ENCODE measurements at places on chromosomes 2 and 18.

DNA sequence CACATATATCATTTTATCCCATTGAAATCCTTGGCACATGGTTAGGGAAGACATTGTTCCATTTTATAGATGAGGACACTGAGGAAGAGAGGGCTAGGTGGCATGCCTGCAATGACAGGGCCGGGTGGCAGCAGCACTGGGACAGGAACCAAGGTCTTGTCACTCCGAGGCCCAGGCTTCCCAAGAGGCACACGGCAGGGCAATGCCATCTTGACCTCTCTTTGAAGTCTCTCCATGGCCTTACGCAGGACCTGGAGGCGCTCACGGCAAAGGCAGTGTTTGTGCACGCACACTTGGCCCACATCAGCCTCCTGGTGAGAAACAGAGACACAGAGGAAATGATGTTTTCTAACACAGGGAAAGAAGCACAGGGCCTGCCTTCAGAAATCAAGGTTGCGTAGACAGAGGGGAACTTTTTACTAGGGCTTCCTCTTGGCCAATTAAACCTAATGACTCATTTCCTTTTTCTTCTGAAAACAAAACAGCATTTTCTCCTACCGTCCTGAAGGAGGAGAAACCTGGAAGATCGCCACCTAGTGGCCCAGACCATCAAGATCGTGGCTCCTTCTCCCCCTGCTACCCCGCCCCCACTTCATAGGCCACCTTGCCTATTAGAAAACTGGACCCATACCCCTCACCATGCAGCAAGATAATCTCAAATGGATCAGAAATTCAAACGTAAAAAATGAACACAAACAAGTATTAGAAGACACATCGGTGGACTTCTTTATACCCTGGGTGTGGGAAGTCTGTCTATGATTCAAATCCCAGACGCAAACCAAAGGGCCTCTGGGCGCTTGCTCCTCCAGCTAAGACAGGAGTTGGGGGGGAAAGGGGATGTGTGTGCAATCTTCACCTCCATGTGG is 74.6 kb upstream of the SP3 start:
- DNase-seq = peak; percentile 81

GRCh38 chr2:32564417-32565035 is 63.3 kb upstream of the TTC27 start:
- no peak for DNase-seq

- DNase-seq = no peak
Observed at GRCh38 chr2:200797242-200797770, 14.4 kb upstream of the BZW1 start.

- peak; percentile 85 for DNase-seq
Observed at GRCh38 chr2:219155054-219155644, 5.5 kb downstream of the NHEJ1 start.

DNA sequence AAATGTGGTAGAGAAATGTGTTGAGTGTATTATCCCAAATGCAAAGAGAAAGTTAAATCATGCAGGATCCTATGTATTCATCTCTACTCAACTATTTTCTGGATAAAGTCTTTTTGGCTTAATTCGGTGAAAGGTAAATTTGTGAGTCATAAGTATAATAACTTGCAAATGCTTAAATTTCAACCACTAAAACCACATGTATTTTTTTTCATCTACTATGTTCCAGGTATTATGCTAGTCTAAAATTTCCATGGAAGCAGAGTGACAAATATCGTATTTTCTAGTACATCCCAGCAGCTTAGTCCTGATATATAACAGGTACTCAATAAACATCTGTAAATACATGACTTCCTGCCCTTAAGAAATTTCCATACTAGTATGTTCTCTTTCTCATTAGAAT is 6.2 kb downstream of the ALS2 start:
- no peak for DNase-seq

DNA sequence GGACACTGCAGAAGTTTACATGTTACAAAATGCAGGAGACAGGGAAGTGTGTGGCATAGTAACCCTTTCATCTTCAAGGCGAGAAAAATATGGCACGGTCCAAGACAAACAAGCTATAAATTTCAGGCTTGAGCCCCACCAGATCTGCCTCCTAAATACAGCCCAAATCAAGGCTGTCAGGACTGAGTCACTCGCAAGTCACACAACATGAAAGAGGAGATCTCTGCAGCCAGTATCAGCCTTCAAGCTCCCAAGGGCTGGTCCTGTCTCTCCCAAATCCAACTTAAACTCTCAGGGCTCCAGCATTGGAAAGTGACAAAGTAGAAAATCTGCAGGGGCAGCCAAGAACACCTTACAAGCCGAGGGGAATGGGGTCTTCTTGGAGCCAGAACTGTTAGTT is 106.3 kb upstream of the GATA6 start:
- no peak for DNase-seq

GRCh38 chr18:42287047-42287446 is 332.0 kb downstream of the PIK3C3 start:
- no peak for DNase-seq

- DNase-seq = no peak
Observed at GRCh38 chr2:19098467-19099160, 259.8 kb downstream of the OSR1 start.

GRCh38 chr2:174699993-174700766 is 64.1 kb downstream of the CHRNA1 start:
- DNase-seq = peak; percentile 54

GRCh38 chr2:200180943-200181342 is 125.5 kb upstream of the SPATS2L start:
- DNase-seq = no peak

GRCh38 chr18:551404-552061 is 28.6 kb upstream of the CETN1 start:
- no peak for DNase-seq

DNA sequence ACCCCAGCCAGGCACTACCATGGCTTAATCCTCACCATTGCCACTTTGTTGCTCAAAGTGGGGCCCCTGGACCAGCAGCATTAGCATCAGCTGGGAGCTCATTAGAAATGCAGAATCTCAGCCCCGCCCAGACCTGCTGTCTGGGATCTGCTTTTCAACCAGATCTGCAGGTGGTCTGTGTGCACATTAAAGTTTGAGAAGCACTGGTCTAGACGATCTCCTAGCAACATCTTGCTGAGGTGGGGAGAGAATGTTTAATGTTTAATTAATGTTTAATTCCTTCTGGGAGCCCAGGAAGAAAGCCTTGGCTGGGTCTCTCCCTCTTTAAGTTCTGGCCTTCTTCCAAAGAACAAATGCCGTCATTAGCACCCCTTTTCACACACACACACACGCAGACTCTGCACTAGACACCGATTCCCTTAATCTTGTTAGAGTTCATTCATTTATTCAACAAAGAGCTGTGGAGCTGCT is 53.7 kb downstream of the EDAR start:
- DNase-seq = peak; percentile 4

DNA sequence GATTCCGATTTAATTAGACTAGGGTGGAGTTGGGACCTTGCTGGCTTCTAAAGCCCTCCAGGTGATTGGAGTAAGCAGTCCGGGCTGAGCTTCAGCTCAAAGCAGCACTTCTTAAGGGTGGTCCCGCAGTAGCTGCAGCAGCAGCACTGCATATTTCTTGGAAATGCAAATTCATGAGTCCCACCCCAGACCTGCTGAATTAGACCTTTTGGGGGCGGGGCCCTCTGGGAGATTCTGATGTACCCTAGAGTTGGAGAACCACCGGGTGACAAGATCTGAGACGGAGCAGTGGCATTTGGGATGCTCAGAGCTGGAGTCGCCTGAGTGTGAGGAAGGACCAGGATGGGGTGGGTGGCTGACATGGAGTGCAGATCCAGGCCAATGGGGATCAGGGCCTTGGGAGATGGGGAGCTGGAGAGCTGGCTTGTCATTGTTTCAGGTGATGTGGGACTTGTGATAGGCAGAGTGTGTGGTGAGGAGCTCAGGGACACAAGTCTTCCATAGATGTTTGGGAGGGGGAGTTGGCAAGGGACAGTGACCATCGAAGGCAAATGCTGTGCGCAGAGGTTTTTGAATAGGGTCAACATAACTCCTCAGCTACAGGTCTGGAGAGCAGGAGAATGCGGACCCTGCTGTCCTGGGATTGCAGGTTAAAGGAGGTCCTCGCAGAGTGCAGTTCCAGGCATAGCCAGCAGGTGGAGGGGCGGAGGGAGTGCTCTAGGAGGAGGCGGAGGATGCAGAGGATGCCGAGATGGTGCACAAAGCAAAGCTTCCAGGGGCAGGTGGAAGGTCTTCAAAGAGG is 130.9 kb upstream of the RAB12 start:
- peak; percentile 49 for DNase-seq

GRCh38 chr2:190596993-190597392 is 51.9 kb upstream of the NAB1 start:
- no peak for DNase-seq

- DNase-seq = no peak
Observed at GRCh38 chr18:69689121-69689759, 258.4 kb downstream of the CD226 start.

DNA sequence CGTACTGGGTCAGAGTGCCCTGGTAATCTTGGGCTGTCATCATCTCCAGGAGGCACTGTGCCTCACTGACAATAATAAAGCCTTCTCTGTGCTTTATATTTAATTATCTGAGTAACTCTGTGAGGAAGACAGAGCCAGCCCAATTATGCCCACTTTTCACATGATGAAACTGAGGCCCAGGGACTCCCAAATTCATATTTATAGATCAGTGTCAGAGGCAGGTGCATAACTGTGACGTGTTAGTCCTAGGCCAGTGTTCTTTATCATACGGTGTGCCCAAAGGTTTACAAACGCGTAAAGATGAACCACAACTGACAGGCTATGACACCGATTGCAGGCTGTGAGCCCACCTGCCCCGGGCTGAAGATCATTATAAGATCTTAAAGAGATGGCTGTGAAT is 65.4 kb downstream of the XDH start:
- DNase-seq = no peak

DNA sequence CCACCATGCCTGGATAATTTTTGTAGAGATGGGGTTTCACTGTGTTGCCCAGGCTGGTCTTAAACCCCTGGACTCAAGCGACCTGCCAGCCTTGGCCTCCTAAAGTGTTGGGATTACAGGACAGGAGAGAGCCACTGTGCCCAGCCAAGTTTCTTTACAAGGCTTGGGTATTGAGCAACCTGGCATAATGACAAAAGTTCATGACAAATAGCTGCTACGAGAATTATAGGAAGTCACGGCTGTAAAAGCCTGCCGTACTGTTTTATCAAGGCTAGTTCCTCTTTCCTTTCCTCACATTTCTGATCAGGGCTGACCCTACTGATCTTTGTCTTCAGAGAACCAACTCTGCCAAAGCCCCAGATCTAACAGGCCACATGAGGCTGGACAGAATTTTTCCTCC is 490.4 kb upstream of the SPRED2 start:
- DNase-seq = no peak

DNA sequence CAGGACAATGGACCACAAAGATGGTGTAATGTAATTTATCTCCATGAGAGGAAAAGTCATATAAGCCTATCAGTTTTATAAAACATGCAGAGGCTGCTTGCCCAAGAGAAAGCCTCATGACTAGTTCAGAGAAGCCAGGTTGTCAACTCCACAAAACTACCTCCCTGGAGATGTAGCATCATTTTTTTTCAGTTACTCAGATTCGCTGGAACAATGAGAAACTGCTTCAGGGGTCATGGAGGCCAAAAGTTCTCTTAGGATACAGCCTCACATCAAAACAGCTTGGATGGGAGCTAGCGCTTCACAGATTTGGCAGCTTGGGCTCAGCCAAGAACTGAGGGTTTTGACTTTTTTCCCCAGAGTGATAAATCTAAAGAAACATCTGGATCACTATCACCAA is 263.5 kb downstream of the INSIG2 start:
- DNase-seq = no peak

DNA sequence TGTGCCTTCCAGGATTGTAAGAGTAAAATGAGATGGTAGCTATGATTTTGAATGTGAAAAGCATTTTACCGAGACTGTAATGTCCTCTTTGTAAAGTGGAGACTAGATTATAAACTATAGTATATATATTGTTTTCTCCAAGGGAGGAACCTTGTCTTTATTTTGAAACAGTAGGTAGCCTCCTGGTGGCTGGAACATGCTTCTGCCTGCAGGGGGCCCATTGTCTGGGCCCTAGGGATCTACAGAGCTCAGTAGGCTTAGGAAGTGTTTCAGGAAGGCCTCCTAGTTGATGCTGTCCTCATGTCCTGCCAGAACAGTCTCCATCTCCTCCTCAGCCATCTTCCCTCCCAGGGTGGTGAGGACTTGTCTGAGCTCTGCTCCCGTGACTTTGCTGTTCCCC is 3.0 kb downstream of the PIKFYVE start:
- no peak for DNase-seq

GRCh38 chr2:38148501-38148900 is 72.5 kb upstream of the CYP1B1 start:
- DNase-seq = no peak

DNA sequence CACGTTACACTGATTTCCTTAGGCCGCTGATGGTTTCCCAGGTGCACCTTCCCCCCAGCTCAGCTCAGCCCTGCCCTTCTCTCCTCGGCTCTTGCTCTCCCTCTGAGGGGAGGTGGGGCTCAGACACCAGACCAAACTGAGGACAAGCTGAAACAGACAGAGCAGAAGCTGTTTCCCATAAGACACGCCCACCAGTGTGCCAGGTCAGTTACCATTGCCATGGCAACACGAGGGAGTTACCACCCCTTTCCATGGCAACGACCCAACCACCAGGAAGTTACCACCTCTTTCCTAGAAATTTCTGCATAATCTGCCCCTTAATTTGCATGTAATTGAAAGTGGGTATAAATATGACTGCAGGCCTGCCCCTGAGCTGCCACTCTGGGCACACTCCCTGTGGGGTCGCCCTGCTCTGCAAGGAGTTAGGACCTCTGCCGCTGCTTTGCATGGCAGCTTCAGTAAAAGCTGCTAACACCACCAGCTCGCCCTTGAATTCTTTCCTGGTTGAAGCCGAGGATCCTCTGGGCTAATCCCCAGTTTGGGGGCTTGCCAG is 120.9 kb upstream of the SMIM21 start:
- DNase-seq = peak; percentile 14

GRCh38 chr2:205524656-205525055 is 157.6 kb upstream of the NRP2 start:
- DNase-seq = no peak

DNA sequence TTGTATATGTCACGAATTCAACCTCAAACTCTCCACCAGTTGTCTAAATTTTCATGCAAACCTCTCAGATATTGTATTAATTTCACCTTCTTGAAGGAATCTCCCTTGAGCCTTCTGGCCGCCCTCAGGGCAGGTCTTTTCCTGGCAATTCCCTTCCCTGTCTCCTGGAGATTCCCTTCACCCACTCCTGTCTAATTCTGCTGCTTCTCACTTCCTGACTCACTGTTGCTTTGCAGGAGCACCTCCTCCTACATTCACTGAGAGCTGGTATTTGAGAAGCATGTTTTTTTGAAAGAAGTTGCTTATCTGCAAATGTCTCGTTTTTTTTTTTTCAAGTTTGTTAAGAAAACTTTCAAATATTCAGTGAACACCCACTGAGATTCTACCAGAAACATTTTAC is 79.9 kb upstream of the OTOS start:
- DNase-seq = no peak

DNA sequence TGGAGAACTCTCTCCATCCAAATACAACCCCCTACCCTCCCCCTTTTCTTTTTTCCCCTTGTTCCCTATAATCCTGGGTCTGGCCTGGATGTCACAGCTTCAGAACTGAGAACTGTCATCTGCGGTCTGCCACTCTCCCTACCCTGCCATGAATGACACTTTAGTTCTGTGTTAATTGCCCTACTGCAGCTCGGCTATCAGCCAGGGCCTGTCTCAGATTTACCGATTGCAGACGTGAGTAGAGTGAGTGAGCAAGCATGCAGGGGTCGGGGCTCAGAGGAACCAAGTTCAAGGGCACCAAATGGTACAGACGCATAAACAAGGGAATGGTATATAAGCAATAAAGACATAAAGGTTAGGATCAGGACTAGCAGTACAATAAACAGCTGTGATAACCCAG is 967.8 kb downstream of the BCL11A start:
- no peak for DNase-seq

GRCh38 chr2:74414441-74414840 is 7.0 kb downstream of the C2orf81 start:
- no peak for DNase-seq
